ENCODE measurements at places on chromosomes 1 and 21.
A peak's percentile ranks its signal among the peaks of the same experiment; 100 is the strongest.

DNA sequence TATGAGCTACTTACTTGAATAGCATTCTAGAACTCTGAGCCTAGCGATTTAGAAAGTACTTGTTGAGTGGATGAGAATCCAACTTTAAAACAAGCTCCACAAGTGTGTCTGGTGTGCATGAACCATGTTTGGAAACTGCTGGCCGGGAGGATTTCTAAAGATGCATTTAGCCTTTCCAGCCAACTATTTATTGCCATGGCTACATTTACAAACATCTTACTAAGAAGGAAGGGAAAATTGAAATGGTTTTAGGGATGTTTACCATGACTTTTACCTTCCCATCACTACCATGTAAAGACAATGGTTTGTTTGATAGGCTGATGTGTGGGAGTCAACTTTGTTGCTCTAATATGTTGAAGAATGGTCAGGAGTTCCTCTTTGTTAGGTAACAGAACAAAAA lies 37.7 kb upstream of the ARHGAP29 start:
- no peak for DNase-seq

DNA sequence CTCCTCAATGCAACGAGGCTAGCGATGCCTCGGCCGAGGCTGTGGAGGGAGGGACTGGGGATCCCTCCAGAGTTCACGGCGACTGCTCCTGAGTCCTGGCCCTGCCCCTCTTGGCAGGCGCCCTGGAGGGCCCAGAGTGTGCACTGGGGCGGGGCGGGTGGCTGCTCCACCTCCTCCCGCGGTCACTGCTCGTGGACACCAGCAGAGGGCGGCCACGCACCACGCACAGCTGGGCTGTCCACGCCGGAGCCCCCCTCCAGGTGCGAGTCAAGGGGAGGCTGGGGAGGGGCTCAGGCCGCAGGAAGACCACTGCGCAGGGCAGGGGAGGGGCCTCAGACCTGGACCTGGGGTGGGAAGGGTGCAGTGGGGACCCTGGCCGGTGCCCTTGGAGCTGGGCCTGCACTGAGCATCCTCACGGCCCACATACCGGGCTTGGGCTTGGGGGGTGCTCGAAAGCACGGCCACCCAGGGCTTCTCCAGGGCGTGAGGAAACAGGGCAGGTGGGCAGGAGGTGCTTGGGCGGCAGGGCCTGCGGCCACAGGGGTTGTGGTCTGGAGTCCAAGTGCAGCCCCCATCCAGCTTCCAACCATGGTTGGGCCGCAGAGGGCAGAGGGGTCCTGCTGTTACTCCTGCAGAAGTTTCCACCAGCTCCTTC lies 20.6 kb upstream of the TTC34 start:
- DNase-seq: no peak

- no peak for DNase-seq
These were observed 20.9 kb downstream of the RIT1 start for GRCh38 chr1:155890251-155890650.

DNA sequence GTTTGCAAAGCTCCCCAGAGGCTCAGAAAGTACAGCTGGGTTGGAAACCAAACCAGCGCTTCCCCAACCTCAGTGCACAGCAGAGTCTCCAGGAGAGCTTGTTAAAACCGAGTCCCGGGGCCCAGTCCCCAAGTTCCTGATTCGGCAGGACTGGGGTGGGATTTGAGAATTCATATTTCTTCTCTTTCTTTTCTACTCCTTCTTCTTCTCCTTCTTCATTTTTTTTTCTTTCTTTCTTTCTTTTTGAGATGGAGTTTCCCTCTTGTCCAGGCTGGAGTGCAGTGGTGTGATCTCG lies 136.8 kb downstream of the PGBD5 start:
- no peak for DNase-seq

GRCh38 chr21:15667819-15668218 lies 62.0 kb upstream of the USP25 start:
- no peak for DNase-seq

GRCh38 chr21:40173816-40174215 lies 306.6 kb downstream of the PCP4 start:
- DNase-seq: no peak

- DNase-seq: peak; percentile 20
These were observed 3.3 kb downstream of the MAPKAPK2 start for GRCh38 chr1:206687915-206688442.

- no peak for DNase-seq
These were observed 9.8 kb downstream of the GREM2 start for GRCh38 chr1:240602189-240602588.

- no peak for DNase-seq
These were observed 739.6 kb upstream of the CXADR start for GRCh38 chr21:16773206-16773605.

- no peak for DNase-seq
These were observed at the start of gene CHRNB2 for GRCh38 chr1:154567386-154568156. CHRNB2 (plus strand) TSS chr1:154567778; CDS start chr1:154568045, 267 bp downstream.

- DNase-seq: peak; percentile 88
These were observed 18.1 kb downstream of the MAP3K7CL start for GRCh38 chr21:29148530-29148929.

DNA sequence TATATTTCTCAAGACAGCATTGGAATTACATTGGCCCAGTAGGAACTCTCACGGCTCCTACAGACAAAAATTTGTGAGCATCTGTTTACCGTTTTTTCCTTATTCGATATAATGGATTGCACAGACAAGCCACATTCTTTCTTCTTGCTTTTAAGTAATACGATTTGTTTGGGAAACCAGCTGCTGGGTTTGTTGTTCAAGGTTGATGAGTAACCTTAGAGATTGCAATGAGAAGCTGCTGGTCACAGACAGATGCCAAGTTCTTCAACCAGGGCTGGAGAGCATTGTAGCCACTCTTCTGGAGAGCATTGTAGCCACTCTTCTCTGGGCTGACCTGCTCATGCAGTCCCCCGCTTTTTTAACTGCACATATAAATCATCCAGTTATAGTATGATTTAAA lies 1.4 kb upstream of the MIA3 start:
- no peak for DNase-seq

DNA sequence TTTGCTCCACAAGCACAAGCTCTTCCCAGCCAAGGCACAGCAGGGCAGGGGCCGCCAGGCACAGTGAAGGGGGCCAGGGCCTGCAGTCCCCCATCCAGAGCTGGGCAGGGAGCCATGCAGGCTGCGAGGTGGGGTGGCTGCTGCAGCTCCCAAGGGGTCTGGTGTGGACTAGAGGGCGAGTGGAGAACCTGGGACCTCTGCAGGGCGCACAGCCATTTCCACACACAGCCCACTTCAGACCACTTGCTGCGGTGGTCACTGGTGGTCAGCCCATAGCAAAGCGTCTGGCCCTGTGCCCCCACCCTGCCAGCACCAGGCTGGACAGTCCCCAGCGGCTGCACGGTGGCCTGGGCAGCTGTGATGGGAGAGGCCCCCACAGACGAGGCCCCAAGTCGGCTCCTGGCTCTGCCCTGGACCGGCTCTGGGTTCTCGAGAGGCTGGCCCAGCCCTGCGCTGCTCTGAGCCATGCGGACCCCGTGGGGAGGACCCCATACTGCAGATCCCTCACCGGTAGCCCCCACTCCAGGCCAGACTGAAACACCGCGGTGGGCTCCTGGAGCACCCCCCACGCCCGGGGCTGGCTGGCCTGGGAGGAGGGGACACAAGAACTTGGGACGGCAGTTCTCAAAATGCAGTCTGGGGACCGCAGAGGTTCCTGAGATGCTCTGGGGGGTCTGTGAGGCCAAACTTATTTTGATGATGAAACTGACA lies 47.1 kb upstream of the COL6A2 start:
- no peak for DNase-seq

- no peak for DNase-seq
These were observed at the start of gene ZSWIM5 for GRCh38 chr1:45205910-45206721. ZSWIM5 (minus strand) TSS chr1:45206605; CDS start chr1:45206350, 255 bp downstream.

DNA sequence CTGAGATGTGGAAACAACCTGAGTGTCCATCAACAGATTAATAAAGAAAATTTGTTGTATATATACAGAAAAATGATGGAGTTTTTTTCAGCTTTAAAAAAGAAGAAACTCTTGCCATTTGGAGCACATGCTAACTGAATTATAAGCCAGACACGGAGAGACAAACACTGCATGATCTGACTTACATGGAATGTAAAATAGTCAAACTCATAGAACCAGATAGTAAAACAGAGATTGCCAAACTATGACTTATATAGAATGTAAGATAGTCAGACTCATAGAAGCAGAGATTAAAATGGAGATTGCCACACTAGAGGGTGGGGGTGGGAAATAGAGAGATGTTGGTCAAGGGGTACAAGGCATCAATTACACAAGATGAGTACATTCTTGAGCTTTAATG lies 1786.6 kb downstream of the PLA2G4A start:
- no peak for DNase-seq

- DNase-seq: no peak
These were observed 63.1 kb downstream of the PTPRU start for GRCh38 chr1:29299446-29299845.

DNA sequence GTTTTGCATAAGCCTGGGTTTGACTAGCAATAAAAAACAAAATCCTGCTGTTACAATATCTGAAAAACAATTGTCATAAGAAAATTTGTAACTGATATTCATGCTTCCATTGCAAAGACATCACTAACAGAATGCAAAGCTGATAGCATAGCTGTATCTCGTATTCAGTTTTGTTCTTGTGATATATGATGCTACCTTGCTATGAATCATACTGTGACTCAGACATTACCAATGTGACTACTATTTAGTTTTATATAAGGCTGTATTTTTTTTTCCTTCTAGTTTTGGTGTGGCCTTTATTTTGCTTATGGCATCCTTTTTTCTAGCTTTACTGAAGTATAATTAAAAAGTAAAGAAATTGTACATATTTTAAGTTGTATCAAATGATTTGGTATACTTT lies 1381.8 kb downstream of the MRPL39 start:
- peak; percentile 21 for DNase-seq

DNA sequence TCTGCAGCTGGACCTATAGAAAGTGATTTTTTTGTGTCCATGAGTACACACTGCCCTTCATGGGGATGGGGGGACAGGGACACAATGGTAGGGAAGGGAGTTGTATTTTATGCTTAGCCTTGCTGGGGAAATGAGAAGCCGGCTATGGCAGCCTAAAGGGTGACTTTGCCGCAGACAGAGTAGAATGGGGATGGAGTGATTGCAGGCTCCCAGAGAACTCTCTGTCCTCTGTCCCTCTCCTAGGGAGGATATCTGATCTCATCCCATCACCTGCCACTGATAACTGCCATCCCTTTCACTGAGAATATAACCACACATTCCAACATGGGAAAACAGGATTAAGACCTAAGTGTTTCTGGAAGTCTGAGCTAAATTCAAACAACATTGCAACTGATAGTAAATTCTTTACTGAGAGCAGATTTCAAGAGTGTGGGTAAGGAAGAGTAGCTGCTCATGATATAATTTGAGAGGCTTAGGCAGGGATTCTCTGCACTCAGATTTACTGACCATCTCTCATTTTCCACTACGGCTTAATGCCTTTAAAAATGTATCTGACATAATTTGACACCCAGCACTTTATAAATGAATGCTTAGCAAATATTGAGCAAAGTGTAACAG lies 13.9 kb downstream of the SH2D1B start:
- DNase-seq: no peak

DNA sequence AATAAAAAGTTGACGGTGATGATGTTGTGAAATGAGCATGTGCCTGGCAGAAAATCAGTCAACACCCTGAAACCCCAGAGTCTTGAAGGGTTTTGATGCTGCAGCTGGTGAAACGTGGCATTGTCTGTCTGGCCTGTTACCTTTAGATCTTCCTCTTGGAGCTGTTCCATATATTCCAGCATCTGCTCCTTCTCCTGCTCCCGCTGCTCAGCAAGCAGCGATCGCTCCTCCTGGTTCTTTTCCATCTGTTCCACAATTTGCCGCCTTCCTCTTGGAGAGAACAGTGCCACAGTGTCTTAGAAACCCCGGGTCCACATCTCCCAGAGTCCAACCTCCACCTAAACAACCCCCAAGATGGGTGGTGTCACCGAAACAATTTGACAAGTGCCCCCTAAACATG lies 15.7 kb downstream of the CFAP45 start:
- DNase-seq: no peak

GRCh38 chr1:87204921-87205320 lies 123.8 kb upstream of the LMO4 start:
- no peak for DNase-seq

GRCh38 chr21:32566741-32567389 lies 18.5 kb downstream of the TCP10L start:
- no peak for DNase-seq

GRCh38 chr1:241591736-241592135 lies 48.4 kb downstream of the CHML start:
- no peak for DNase-seq

DNA sequence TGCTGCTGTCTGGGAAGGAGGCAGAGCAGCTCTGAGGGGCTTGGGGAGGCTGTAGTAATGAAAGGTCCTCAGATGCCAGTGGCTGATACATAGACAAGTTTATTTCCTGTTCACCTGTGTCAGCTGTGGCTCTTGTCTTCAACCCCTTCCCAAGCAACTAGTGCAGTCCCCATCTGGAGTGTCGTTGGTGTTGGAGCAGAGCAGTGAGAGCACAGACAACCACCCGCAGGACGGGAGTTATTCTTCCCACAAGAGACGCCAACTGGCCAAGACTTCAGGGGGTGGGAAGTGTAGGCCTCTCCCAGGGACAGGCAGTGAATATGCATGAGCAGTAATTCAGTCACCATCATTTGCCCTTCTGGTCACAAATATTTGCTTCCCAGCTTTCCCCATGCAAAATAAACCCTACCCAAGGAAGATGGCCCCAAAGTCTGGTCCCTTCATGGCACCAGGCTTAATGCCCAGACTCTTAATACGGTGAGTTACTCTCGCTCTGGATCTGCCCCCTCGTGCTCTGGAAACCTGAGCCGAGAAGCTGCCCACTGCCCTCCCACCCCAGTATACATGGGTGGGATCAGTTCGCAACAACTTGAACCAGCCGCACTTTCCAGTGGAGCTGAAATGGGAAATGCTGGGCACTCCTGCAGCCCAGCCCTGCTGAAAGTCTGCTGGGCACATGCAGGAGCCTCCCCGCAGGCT lies 153.5 kb upstream of the COL6A1 start:
- DNase-seq: no peak

GRCh38 chr1:204563307-204563706 lies 47.1 kb downstream of the MDM4 start:
- DNase-seq: no peak

DNA sequence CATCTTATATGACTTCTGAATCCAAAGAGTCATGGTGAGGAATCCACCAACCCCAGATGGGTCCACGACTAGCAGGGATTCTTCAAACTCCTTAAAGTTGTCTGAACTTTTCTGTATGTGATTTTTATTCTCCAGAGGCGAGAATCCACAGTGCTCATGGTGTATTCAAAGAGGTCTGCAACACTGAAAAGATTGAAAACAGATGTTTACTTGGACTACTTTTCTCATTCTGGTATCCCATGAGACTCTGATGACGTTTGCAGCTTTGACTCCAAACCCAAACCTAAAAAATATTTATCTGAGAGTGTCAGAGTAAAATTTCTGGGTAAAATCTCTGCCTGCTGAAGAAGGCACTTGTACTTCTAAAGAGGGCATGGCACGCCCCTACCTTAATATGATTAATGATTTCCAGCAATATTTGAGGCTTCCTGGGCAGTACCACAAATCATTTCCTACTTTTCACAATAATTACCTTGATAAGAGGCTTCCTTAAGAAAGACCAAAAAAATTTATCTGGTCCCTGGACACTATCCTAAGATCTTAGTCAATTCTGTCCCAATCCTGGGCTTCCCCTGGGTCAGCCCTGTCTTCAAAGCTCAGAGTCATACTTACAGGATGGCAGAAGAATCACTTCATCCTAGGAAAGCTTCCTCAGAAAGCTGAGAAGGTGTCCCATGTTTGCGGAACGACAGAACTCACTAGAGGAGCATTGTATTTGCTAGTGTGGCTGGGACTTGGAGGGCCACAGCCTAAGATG lies 76.5 kb upstream of the MAP10 start:
- no peak for DNase-seq
